Fibroblast of the aortic adventitia (primary cell): ENCODE measurements at places on chromosomes 2 and 18.

DNA sequence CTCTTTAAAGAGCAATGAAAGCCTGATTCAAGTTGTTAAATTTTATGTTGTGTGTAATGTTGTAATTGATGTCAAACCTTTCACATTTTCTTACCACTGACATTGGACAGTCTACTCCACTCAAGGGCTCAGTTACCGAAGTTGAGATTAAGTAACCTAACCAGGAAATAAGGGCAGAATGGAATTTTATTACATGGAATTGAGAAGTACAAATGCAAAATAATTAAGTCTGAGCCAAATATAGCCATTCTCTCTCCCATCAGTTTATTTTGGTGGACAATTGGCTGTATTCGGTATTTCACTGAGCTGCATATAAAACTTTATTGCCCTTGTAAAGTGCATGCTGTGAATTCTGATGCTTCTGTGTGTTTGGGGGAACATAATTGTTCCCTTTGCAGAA is 231.5 kb downstream of the TTC32 start:
- no peak for DNase-seq

DNA sequence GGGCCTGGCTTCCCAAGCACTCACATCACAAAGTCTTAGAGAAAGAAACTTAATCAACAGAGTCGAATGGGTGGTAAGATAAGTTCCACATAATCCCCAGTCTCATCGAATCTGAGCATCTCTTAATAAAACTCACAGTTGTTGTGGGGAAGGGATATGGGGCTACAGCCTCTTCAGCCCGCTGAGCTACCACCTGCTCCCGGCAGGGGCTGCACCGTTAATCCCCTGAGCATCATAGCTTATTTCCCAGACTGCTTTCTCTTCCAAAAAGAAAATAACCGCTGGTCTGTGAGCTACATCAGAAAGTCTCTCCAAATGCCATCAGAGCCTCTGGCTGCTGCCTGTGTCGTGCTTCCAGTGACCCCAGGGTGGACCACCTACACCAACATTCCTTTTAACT is 139.4 kb upstream of the CELF4 start:
- no peak for DNase-seq

- DNase-seq, result peak; percentile 23
These were observed 506.7 kb upstream of the CNTNAP5 start for GRCh38 chr2:123518367-123518766.

- DNase-seq, result no peak
These were observed 832.5 kb upstream of the CHAC2 start for GRCh38 chr2:52934920-52935640.

DNA sequence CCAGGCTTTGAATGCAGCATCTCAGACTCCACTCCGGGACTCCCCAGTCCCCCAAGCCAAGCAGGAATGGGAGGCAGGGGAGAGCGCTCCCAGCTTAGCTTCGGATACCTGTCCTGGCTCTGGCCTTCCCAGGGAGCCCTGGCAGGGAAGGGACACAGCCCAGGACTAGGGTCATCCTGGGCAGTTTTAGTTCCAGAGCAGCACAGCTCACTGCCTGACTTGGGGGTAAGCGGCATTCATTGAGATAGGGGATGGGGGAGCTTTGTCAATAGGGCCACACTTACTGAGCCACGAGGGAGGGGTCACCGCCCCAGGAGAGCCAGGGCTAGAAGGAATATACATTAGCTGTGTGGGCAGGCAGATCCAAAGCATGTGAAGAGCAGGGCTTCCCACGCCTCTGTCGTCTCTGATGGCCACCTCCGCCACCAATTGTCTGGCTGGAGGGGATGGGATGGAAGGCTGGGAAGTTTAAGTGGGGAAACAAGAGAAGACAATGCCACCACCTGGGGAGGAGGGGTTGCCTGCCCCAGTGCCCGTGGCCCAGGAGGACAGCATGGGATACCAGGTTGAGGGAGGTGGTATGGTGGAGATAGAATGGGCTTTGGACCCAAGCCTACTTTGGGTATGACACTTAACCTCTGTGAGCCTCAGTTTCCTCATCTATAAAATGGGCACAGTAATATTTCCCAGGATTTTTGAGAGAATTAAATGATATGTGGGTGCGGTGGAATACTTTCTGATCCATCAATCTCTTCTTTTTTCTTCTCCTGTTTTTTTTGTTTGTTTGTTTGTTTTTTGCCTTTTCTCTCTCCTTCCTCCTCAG is 40.2 kb downstream of the SCTR start:
- DNase-seq, result no peak

- DNase-seq, result peak; percentile 55
These were observed 15.9 kb upstream of the CD28 start for GRCh38 chr2:203690441-203691047.

GRCh38 chr2:17930773-17931172 is 52.3 kb downstream of the KCNS3 start:
- no peak for DNase-seq

DNA sequence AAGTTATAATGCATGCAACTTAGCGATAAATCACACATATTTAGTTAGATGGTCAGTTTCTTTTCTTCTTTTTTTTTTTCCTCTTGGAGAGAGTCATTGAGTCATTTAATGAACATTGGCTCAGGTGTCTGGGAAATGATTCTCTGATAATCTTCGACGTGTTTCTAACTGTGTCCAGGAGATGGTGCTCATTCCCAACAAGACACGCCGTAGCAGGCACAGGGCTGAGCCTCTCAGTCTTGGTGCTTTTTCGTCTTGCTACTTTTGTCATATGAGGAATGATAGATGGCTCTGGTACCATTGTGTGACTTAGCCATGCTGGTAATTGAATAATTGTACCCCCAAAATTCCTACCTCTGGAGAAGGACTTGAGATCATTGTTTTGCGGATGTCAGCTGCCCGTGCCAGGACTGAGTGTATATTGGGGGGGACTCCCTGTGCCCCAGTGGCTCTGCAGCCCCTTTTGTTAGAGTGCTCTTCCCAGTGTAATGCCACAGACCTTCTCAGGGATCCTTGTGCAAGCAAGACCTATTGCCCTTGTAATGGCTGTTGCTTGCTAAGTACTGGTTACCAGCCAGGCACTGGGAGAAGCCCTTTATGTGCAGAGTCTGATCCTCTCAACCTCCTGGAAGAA is 107.6 kb upstream of the CYRIA start:
- peak; percentile 43 for DNase-seq

DNA sequence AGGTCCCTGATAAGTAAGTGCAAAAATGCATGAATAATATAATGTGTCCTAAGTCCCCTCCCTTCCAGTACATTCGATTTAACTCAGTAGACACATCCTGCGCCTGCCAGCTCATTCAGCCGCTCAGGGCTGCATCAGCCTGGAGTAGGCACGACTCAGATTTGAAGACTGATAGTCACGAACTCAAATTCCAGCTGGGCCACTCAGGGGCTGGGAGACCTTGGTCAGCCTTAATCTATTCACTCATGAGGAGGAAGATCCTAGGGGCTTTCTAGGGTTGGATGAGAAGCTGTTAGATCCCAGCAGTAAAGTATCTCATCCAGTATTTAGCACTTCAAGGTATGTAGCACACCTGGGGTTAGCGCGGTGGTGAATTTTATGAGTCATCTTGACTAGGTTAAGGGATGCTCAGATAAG is 98.9 kb upstream of the ODC1 start:
- no peak for DNase-seq

GRCh38 chr2:144162652-144163051 is 357.3 kb downstream of the ZEB2 start:
- no peak for DNase-seq

DNA sequence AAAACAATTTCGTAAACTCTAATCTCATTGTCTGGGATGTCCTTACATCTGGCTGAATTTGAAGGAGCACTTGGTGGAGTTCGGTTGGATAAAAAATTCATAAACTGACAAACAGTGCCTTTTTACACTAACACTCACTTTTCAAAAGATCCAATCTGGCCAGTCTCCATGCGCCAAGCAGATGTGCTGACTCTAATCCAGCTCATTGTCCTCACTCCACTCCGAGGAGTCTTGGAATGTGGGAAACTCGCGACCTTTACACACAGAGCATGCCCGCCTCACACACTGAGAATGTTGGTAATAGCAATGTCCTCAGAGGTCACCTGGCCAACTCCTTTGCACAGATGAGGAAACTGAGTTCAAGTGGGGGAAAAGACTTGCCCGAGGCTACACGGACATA is 66.8 kb downstream of the XDH start:
- DNase-seq, result peak; percentile 76

GRCh38 chr2:68692511-68692910 is 42.1 kb upstream of the ARHGAP25 start:
- DNase-seq, result no peak

DNA sequence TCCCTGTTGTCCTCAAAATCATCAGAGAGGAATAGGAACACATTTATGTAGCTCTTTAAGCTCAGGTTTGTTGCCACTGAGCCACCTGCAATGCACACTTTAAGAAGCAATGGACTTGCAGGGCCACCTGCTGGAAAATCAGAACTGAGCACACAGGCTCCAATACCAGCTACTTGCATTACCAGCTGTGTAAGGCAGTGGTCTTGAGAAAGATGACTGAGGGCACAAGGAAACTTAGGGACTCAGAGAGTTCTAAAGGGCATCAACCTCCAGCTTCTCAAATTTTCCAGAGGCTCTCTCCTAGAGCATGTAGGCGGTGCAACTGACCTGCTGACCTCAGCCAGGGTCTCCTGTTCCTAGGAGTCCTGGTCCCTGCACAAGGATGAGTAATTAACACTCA is 2.5 kb upstream of the CNDP2 start:
- DNase-seq, result peak; percentile 77

- peak; percentile 68 for DNase-seq
These were observed 122.8 kb downstream of the RAPGEF4 start for GRCh38 chr2:172858473-172858745.

DNA sequence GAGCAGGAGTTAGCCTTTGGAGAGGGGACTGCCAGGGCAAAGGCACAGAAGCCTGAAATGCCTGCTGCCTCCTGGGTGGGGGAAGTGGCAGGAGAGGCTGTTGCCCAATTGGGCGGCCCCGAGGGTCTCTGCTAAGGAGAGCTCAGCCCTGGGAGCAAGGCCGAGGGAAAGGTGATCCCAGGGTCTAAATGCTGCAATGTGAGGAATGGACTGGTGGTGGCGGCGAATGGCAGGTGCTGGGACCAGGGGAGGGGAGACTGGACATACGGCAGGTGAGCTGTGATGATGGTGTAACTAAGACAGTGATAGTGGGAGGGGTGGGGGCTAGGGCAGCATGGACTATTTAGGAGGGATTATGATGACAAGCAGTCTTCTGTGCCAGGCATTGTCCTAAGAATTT is 104.0 kb downstream of the DYSF start:
- DNase-seq, result no peak

DNA sequence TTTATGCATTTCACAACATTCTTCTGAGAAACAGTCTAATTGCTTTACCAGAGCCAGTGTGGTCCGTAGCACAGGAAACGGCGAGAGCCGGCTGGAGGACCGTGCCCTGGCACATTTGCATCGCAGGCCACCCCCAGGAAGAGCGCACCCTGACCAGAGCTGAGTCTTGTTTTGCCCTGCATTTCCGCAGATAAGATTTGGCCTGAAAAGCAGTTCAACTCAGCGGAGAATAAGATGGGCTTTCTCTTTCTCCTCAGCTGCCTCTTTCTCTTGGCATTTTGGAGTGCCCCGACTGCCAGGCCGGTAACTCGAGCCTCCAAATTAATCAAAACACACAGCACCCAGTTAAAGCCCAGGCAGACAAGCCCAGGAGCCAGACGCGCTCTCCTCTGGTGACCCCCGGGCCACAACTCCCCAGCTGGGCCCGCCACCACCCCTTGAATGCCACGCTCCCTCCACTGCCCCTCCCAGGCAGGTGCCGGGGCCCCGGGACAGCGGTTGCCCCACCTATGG is 464 bp downstream of the COL4A4 start:
- DNase-seq, result peak; percentile 17

GRCh38 chr2:9667826-9668225 is 37.0 kb upstream of the YWHAQ start:
- no peak for DNase-seq

- DNase-seq, result no peak
These were observed 74.8 kb downstream of the AKAIN1 start for GRCh38 chr18:5122272-5122671.

- DNase-seq, result no peak
These were observed 23.4 kb upstream of the C1D start for GRCh38 chr2:68086166-68086565.

- no peak for DNase-seq
These were observed 140.6 kb downstream of the C1D start for GRCh38 chr2:67922080-67922785.

DNA sequence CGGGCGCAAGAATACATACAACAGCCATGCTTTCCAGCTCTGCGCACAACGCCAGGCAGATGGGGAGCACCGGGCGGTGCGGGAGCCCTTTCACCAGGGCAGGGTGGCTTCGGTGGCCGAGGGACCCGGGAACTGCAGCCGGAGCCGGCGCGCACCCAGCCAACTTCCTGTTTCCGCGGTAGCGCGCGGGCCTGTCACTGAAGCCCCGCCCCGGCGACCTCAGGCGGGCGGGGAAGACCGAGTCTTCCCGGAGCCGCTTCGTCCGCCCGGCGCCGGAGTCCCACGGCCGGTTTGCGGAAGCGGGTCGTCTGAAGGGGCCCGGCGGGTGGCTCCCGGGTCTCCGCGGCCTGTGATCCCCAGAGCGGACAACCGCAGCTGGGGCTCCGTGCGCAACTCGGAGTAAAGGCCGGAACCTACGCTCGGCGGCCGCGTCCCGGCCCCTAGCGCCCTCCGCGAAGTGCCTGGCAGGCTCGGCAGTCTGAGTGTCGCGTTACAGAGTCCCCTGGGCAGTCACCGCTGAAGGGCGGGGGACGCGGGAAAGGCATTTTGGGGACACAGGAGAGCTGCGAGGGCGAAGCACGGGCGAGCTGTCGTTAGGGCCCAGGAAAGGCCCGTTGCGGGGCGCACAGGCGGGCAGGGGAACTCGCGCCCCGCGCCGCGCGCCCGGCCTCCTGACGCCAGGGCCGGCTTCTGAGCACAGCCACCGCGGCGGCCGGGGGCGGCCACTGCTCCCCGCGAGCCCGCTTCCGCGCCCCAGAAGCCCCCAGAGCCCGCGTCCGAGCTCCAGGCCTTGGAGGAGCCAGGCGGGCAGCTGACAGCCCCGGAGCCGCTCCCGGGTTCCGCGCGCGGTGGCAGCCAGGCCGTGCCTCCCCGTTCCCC is at the start of gene MPPE1:
Gene MPPE1, minus strand, starts transcription at position 136 of the 879 bp plus-strand sequence. CDS start 11,053 bp downstream, outside the sequence.
- peak; percentile 75 for DNase-seq

DNA sequence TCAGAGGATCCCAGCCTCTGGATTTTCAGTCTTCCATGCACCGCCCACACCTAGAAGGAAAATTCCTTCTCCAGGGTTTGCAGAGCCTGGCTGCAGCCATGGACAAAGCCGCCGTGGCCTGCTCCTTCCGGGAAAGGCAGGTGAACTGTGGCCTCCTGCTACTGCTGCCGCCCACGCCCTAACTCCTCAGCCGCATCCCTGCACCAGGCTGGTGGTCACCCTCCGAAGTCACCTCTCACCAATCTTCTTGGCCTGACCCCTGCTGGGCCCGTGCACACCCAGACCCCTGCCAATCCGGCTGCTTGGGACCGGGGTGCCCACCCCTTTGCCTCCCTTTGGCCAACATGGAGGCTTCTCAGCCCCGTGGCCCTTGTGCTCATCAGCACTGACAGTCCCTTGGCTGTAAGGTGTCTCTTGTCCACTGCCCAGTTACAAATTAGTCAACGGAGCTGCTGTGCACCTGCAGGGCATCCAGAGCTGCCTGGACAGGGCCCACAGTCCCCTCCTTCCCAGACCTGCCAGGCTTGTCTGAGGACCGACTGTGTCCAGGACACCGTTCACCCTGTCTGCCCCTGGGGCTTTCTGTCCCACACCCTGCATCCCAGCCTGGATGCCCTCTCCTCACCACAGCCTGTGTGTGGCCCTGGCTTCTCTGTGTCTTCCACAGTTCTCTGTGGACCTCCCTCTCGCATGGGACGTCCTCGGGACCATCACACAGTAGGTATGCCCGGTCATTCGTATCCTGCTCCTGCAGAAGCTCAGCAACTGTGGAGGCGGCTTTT is 130.1 kb upstream of the TPO start:
- no peak for DNase-seq

GRCh38 chr2:148305476-148305875 is 284.6 kb downstream of the MBD5 start:
- DNase-seq, result no peak
